A549 treated with DMSO at 1 μM for 4 hours (cell line): ENCODE measurements at places on chromosomes 3 and 15. TPM values are rescaled to one million over a fixed set of nuclear protein-coding genes. Genes with fewer than 3 reads are reported as not detected.

FOXL2 gene
- total RNA-seq, result 3.4 to 4.9 TPM (median 4.6 TPM) in 5 replicates

CPLX3 gene
- 0.06 TPM in 1 of 5 replicates, not detected in the others for total RNA-seq

ALDH1A2 gene
- total RNA-seq, result 0.16 to 0.49 TPM (median 0.32 TPM) in 5 replicates

SEMA3F gene
- total RNA-seq, result 7.7 to 9.8 TPM (median 9.3 TPM) in 5 replicates

TM4SF1 gene
- total RNA-seq, result 1,538 to 2,747 TPM (median 1,894 TPM) in 5 replicates

PCLAF gene
- 154 to 240 TPM (median 163 TPM) in 5 replicates for total RNA-seq
